ENCODE measurements at places on chromosomes 3 and 15.

GRCh38 chr3:149494759-149495580, 20.5 kb downstream of the TM4SF4 start:
- no peak for DNase-seq

GRCh38 chr3:191376516-191377141, 46.3 kb upstream of the UTS2B start:
- peak; percentile 22 for DNase-seq

DNA sequence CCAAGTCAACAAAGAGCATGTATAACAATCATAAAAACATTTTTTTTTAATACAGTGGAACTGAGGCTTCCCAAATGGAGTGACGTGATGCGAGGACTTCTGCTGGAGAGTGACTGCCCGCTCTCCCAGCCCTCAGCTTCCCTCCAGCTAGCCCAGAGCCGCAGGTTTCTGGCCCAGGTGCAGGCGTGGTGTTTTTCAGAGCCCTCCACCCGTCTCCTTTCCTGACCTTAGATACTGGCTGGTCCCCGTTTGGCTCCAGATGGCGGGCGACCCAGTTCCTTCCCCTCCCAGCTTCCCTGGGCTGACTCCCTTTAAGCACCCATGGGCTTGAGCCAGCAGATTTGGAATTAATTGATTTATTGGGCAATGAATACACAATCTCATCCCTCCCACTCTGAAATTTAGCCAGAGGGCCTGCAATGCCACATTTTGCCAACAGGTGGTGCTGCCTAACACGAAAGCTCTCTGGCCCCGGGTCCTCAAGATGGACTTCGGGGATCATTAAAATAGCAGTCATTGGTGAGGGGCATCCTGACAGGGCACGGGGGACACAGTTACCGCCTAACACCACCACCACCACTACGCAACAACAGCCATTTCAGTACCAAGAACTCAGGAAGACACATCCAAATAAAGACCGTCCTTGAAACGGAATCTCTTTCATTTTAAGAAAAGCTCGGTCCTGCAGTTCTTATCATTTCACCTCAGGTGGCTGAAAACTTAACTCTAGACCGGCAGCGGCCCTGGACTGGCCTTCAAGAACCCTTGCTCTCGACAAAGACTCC, 47.5 kb upstream of the MUC4 start:
- DNase-seq: peak; percentile 47

DNA sequence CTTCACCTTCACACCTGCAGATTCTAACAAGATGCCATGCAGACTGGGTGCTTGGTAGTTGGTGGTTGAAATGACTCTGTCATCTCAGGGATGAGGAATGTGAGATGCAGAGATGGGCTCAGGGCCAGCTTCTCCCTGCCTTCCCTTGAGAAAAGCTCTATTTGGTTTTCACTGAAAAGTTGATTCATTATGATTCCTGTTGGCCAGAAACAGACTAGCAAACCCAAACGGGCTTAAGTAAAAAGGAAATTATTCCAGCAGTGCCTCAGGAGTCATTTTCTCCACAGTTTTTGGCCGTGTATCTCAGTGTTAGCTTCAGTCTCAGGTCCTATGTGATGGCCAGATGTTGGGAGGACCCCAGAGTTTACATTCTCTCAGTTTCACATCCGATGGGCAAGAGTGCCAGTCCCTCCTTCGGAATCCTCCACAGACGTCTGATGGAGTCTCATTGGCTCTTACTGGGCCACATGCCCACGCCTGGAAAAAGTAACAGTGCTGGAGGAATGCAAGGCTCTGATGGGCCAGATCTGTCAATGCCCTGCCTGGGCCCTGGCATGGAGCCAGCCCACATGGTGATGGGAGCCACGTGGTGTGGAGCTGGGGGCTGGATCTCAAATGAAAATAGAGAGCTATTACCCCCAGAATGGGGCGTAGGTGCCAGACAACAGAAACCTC, 22.3 kb upstream of the SACM1L start:
- no peak for DNase-seq

DNA sequence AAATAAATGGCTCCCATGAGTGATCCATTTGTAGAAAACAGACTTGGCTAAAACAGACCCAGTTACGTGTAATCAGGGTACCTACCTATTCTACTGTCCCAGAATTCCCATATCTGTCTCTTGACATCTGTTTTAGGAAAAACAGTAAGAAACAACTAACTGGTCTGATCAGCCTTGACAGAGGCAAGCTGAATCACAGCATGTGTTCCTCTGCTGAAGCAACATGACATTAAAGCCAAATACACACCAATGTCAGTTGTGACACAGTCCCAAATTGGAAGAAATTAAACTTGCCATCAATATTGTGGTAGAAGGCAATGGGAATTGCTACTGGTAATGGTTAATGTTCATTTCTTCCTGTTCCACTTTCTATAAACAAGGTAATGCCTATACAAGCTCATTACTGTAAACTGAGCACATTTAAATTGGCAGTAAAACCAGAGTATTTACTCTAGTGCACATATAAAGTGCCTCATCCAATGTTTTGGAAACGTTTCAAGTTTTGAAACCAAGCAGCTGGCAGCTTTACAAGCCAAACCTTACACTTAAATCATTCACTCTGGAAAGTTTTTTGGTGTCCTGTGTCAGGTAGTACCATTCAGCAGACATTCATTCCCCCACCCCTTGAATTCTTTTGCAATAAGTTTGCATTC, 27.0 kb downstream of the ALDH1A2 start:
- no peak for DNase-seq

- no peak for DNase-seq
Measured at GRCh38 chr3:41874022-41874421, 87.9 kb downstream of the ULK4 start.

DNA sequence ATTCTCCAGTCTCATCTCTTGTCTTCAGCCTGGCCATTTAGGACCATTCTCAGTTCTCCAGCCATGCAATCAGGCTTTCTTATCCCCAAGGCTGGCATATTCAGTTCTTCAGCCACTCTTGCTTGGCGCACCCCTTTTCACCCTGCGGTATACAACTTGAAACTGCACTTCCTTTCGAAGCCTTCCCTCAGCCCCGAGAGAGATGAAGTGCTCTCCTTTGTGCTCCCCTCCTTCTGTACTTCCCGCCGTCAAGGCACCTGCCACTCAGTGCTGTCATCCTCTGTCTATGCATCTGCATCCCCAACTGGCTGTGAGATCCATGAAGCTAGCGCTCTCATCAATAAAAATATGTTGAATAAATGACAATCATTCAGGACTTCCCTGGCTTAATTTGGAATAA, 45.7 kb downstream of the MORC1 start:
- no peak for DNase-seq

- DNase-seq: peak; percentile 22
Measured at GRCh38 chr3:112519424-112520001, 20.2 kb upstream of the BTLA start.
